Effector CD8-positive, alpha-beta T cell (primary cell): ENCODE measurements at places on chromosomes 1 and 21.

- no peak for DNase-seq
Measured at GRCh38 chr1:66998972-66999371, 55.0 kb downstream of the SLC35D1 start.

GRCh38 chr1:86868477-86868876, 45.4 kb downstream of the SELENOF start:
- DNase-seq, result no peak

DNA sequence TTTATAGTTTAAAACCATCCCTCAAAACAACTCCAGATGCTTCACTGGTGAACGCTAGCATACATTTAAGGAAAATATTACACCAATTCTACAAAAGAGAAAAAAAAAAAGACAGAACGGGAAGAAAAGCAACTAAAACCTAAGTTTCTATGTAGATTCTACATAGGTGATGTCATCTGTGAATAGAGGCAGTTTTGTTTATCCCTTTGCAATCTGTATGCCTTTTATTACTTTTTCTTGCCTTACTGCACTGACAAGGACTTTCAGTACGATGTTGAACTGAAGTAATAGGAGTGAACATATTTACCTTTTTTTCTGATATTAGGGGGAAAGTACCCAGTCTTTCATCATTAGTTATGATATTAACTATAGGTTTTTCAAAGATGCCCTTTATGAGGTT, 101.7 kb upstream of the HAO2 start:
- DNase-seq, result no peak

GRCh38 chr21:39934895-39935294, 67.7 kb downstream of the PCP4 start:
- no peak for DNase-seq

- peak; percentile 56 for DNase-seq
Measured at GRCh38 chr1:20696397-20697333, 21.1 kb downstream of the KIF17 start.

GRCh38 chr1:40690771-40691537, 550 bp upstream of the NFYC start:
- no peak for DNase-seq

GRCh38 chr1:163241746-163242145, 39.0 kb upstream of the RGS5 start:
- no peak for DNase-seq

DNA sequence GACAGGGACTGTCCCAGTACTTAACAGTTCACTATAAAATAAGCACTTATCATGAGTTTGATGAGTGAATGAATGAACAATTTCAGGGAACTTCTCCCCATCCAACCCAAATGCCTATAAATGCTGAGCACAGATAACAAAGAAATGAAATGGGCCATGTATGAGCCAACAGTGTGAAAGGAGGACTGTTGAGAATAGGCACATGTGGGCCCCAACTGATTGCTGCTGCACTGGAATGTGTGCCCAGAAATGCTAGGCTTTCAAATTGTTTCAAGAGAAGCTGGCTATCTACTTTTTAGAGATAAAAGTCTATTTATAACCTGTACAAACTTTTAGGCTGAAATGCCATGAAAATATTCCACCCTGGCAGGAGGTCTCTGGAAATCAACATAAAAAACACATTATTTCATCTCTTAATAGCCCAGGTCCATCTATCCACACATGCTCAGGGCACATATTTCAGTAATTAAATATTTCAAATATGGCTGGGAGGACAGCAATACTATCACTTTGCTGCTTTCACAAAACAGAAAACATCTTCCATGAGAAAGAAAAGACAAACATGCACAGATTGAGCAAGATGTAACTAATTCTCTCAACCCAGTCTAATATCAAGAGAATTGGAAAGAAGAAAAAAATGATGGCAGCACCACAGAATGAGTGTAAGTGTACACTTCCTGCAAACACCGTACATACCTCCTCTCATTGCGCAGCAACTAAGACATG, 49.8 kb downstream of the COLGALT2 start:
- no peak for DNase-seq

DNA sequence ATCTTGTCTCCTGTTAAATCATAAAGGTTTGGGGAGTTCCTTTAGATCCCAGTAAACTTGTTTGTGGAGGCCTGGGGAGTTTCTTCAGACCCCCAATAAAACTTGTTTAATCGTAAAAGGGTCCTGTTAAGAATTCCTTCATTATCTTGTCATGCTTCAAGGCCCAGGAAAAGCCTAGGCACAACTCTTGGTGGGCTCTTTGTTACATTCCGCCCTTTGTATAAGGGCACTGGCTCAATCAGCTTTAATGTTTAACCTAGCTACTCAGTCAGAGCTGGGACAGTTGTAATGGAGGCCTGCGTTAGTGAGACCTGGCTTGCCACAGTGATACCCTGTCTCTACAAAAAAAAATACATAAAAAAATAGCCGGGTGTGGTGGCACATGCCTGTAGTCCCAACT, 77.2 kb downstream of the MPZL1 start:
- no peak for DNase-seq

DNA sequence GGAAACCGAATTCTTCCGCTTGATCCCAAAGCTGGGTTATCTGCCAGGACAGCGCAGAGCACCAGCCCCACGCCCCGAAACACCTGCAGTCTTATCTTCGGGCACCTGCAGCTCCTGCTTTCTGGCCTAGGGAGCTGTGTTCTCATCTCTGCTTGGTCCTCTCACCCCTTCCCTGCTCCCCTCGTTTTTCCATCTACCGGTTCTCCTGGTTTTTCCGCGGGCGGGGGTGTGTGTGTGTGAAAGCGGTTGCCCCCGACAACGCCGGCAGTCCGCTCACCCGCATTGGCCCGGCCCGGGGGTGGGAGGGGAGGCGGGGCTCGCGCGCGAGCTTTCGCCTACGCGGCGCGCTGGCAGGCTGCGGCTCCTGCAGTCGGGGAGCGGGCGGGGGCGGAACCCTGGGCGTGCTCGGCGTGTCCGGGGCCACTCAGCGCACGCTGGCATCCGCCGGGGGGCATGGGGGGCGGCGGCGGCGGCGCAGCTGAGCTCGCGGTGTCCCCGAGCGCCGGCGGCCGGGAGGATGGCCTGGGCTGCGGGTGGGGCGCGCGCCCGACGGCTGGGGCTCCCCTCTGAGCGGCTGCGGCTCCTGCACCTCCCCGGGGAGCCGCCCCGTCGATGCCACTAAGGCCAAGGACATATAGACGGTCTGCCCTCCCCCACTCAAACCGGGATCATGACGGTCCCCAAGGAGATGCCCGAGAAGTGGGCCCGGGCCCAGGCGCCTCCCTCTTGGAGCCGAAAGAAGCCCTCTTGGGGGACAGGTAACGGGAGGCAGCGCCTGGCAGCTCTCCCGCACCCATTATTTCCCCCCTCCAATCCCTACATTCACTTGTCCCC, 3.2 kb downstream of the ATP8B2 start:
- peak; percentile 80 for DNase-seq

DNA sequence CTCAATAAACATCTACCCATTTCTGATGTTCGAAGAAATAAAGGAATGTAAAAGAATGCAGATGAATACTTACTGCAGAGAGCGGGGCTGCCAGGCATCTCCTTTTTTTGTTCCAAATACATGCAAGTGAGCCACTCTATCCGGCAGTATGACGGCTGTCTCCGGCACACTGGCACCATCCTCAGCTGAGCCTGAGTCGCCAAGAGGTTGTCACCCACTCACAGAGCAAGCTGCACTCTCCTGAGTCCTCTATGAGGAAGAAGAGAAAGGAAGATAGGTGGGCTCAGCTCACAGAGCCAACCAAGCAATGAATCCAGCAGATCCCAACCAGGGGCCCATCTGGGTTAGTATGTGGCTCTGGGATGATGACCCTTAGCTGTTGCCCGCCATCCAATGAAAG, 65.3 kb downstream of the CD46 start:
- no peak for DNase-seq

DNA sequence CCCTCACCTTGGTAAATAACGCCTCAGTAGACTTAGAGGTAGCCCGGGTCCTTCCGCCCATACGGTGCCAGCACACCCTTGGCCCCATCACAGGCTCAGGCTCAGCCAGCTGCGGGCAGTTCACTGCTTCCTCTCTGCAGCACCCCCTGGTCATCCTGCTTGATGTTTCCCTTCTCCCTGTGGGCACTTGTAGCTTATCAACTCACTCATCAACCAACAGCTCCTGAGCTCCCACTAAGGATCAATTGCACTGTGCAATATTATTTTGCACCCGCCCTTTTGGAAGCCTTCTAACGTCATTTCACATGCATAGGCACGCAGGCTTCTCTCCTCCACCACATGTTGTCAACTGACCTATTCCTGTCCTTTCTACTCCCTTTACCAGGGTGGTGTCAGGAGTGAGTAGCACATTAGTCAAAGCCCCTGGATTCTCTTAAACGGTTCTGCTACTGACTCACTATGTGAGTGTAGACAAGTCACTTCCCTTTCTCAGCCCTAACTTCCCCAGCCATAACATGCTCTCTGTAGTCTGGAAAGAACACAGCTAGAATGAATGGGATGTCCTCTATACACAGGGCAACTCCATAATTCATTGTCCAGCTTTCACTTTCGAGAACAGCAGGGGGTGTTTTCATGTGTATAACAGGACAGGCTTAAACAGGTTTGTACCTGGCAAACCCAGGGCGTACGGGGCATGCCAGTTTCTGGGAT, 47.1 kb upstream of the IRF2BP2 start:
- no peak for DNase-seq

GRCh38 chr1:35851132-35851869, 31.7 kb upstream of the AGO1 start:
- no peak for DNase-seq

GRCh38 chr1:59045137-59045536, 251.8 kb upstream of the FGGY start:
- no peak for DNase-seq

- DNase-seq, result no peak
Measured at GRCh38 chr1:171310661-171311087, 3.3 kb upstream of the FMO4 start.

DNA sequence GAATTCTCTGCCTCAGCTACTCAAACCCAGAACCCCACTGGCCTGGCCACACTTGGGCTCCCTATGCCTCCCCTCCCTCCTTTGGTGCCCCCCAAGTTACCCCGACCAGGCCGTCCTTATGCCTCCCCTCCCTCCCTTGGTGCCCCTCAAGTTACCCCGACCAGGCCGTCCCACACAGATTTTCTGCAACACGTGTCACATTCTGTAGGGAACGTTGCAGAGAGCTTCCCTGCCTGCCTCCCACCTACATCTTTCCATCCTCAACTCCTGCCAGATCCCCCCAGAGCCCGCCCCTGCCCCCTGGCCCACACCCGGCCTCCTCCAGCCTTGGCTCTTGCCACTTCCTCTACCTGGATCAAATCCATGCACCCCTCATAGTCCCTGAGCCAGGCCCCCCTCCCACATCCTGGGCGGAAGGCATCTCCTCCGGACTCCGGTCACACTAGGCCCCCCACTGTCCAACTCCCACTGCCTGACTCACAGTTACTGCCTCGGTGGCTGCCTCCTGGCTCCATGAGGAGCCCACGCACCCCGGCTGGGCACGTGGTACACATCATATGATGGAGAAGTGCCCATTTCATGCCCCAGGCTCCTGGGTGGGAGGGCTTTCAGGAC, 41.2 kb downstream of the KCNAB2 start:
- DNase-seq, result no peak

GRCh38 chr1:70205071-70205433, 327 bp downstream of the LRRC40 start:
- DNase-seq, result no peak

- DNase-seq, result no peak
Measured at GRCh38 chr1:116001739-116002487, 25.6 kb downstream of the SLC22A15 start.

DNA sequence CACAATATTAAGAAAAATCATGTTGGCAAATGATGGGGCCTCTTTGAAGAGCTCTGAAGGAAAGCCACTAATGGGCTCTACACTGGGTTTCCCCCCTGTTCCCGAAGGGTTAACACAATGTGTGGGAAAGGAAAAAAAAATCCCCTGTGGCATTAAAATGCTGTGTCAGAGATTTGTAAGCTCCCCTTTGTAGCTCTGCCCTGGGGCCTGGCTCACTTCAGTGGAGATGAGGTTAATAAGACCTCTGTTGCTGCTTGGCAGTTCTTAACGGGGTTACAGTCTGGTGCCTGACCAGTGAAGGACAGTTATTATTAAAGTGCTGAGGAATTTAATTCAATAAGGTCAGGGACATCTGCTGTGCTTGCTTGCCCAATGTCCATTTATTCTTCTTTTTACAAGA, 129.7 kb upstream of the UBE2U start:
- no peak for DNase-seq

DNA sequence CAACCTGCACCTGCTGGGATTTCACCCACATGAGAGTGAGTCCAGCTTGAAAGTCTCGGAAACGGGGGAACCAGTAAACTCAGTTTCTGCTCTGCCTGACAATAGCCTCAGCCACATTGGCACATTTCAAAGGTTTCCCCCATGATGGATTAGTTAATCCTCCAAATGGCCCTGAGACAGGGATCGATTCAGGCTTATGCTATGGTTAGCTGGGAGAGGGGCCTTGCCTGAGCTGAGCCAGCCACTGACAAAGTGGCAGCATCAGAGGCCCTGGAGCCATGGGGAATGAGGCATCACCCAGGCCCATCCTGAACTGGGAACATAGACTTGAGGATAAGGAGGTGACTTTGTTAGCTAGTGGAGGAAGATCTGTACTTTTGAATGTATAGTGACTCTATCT, 2.9 kb upstream of the CLSTN1 start:
- DNase-seq, result no peak

GRCh38 chr1:172238965-172239364, 181.5 kb upstream of the C1orf105 start:
- no peak for DNase-seq
